ENCODE measurements at places on chromosomes 1 and 21. TPM values are rescaled to one million over a fixed set of nuclear protein-coding genes. Genes with fewer than 3 reads are reported as not detected.

The OR2L8 gene
- not detected for total RNA-seq

DNA sequence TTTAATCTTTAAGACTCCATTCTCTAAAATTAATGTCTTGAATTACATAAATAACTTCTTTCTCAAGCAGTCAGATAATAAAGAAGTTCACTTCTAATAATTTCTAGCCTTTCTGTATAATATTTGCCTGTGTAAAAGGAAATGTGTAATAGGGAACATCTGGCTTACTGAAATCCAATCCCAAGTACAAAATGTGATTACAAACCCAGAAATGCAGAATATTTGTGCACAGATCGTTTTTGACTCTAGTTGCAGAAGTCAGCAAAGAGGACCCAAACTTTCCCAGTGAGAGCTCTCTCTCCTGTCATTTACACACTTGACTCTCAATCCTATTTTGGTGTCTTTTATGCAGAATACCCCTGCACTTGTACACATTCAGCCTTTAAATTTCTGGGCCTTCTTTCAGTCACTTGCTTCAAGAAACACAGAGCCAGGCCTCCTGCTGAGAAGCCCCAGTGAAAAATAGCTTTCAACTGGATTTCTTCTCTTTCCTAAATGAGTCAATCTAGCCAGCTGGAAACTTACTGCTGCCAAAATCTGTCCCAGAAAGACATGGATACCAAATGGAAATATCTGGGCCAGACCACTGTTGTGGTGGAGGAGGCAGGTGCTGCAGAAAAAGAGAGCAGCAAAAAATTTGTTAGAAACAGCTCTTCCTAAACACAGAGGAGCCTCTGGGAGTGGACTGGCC, 68.5 kb upstream of the ADAM30 start:
- DNase-seq = no peak

DNA sequence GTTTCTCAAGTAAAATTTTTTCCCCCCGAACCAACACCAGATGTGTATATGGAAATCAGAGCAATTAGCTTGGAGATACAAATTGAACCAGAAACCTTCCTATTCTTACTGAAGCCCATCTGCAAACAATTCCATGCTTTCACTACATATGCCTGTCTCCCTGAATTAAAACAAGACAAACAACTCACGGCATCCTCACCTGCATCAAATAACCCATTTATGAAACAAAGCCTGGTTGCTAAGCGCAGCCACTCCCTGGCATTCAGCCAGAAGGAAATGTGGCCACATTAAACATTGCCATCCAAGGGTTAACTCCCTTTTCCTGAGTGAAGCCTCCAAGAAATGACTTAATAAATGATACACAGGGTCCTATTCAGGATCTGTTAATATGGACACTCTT, 55.3 kb downstream of the APP start:
- DNase-seq = no peak

- DNase-seq = no peak
These were observed 1065.6 kb upstream of the TMPRSS15 start for GRCh38 chr21:19468991-19469715.

The FAM72D gene
- total RNA-seq = 9.4 TPM

The CACHD1 gene
- total RNA-seq = 0.35 TPM

The ANGPTL3 gene
- not detected for total RNA-seq

The OR10J4 gene
- not detected for total RNA-seq

GRCh38 chr1:3657578-3658230, 5.4 kb downstream of the TP73 start:
- DNase-seq = no peak

The AGL gene
- 16.4 TPM for total RNA-seq

DNA sequence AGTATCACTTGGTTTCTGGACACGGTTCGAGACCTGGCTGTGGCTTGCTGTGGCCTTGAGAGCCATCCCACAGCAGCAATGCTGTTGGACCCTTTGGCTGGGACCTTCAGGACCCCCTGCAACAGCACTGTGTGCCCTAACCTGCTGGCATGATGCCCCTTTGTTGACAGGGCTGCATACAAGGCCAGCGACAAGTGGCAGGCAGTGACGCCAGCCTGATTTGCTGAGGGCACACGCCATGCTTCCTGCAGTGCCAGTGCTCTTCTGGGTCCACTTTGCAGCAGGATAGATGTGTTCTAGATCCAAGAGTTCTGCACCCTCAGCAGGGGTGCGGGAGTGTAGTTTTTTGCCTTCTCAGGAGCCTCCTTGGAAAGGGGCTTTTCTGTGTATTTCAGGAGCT, 32.8 kb downstream of the COQ8A start:
- DNase-seq = no peak

DNA sequence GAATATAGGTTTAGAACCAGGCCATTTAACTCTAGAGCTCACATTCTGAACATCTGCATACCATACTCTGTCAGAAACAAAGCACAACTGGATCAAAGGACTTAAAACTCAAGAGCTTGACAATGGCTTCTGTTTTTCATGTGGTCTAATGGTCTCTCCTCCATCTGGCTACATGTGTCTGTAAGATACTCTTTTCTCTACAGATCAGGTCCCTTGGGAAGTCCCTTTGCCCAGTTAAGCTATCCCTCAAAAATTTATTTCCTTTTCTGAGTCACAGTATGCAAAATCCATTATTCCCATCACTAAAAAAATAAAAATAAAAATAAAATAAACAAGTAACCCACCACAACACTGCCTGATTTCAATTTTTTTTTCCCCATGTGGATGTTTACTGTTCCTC, 357.0 kb upstream of the PRMT6 start:
- no peak for DNase-seq

DNA sequence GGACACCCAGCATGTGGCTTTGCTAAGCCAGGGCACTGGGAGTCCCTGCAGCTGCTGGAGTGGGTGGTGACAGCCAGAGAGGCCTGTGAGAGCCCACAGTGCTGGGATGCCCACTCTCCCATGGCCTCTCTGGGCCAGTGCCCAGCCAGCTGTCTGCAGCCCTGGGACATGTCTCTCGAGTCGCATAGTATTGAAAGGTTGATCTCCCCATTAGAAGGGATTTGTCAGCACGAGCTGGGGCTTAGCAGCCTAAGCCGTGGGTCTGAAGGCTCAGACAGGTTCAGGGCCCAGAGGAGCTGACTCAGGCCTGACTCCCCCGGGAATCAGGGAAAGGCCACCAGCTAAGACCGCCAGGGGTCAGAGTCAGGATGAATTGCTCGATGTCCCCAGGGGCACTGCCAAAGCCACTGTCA, 53.5 kb downstream of the FOXD2 start:
- no peak for DNase-seq

DNA sequence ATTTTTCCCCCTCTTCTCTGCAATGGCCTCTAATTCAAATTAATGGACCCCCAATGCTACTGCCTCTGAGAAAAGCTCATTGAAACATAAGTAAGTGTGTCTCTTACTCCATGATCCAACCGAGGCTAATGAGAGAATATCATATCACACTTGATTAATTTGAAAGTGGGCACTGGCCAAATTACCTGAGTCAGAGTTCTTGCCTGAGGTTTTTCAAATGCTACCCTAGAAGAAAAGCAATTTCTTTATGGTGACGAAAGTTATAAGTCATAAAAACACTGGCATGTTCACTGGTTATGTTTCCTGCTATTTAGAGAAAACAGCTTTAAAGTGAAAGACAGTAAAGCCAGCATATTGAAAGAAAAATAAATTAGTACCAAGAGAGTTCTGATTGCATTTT, 368.8 kb upstream of the TMPRSS15 start:
- DNase-seq = no peak

The TRIM33 gene
- total RNA-seq = 35.6 TPM

The CLCA4 gene
- total RNA-seq = not detected

GRCh38 chr1:181064011-181064623, 24.4 kb upstream of the IER5 start:
- DNase-seq = no peak

The MPL gene
- total RNA-seq = not detected

The CYP4Z1 gene
- not detected for total RNA-seq

GRCh38 chr1:61687901-61688300, 37.0 kb downstream of the TM2D1 start:
- no peak for DNase-seq

The OLFML2B gene
- 0.22 TPM for total RNA-seq

- peak; percentile 35 for DNase-seq
These were observed 4.9 kb upstream of the NPL start for GRCh38 chr1:182784556-182785171.

All from CD8-positive, alpha-beta memory T cell (primary cell).